Activated T-cell treated with anti-CD3 and anti-CD28 coated beads, Interleukin-2, amount 50 U/mL, for 24 hours (primary cell): ENCODE measurements at places on chromosomes 5 and 9.

GRCh38 chr9:117412006-117412715 is 2.7 kb downstream of the ASTN2 start:
- no peak for DNase-seq

- DNase-seq, result no peak
These were observed 85.1 kb upstream of the RAI14 start for GRCh38 chr5:34570721-34571676.

GRCh38 chr9:133786371-133786753 is 48.2 kb upstream of the SARDH start:
- no peak for DNase-seq

DNA sequence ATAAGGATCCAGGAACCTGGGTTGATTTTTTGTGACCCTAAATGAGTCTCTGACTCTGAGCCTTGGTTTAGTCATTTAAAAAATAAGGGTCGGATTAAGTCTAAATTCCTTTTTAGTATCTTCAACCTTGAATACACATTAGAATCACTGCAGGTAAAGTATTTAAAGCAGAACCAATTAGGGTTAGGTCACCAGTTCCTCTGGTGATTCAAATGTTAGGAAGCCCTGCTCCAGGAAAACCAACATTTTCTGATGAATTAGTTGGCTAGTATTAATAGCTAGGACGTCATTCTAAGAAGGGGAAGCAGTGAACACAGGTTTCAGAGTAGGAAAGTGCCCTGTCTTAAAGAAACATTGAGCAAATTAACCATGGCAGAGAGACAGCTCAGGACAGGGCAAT is 31.4 kb upstream of the BRINP1 start:
- DNase-seq, result no peak

DNA sequence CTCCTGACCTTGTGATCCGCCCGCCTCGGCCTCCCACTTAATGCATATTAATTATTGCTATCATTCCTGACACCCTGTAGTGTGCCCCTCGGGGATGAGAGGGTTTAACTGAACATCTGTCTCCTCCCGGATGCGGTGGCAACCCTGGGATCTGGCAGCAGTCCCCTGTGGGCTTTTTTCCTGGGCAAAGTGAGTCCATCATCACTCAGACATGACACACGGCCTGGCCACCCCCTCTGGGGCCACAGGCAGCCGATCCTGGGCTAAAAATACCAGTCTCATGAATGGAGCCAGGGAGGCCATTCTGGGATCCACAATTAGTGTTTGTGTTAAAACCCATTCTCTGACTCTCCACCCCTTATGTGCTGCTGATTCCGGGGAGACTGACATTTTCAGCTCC is 161.2 kb downstream of the RGS3 start:
- DNase-seq, result peak; percentile 13

DNA sequence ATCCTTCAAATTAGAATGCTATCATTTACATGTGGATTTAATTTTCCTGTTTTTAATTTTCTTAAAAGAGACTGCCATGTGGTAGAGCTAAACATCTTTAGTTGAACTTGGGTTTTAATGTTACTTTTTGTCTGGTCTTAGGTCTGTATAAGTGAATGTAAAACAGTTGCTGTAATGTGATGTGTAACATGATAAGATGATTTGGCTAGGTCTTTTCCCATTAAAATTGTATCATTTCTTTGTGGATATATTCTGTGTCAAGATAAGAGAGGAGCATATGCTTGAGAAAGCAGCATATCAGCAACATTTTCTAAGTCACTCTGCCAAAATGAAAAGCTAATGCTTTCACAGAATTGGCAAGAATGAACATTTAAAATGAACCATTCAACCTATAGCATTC is 18.5 kb downstream of the TMEM167A start:
- DNase-seq, result no peak

DNA sequence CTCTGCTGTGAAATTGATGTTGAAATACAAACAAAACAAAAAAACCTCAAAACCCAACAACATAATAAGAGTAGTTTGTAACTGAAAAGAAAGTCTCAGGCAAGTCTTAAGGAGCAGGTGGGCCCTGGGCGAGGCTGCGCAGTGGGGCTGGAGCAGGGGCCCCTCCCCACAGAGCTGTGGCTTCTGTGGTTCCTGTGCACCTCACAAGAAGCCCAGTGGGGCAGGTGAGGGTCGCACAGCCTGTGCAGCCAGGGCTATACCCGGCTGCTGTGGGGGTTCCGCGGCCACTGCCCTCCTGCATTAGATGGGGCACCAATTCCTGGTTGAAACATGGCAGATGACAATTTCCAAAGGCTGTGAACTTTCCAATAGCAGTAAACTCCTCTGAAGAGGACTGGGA is 75.3 kb downstream of the TRIO start:
- DNase-seq, result no peak

DNA sequence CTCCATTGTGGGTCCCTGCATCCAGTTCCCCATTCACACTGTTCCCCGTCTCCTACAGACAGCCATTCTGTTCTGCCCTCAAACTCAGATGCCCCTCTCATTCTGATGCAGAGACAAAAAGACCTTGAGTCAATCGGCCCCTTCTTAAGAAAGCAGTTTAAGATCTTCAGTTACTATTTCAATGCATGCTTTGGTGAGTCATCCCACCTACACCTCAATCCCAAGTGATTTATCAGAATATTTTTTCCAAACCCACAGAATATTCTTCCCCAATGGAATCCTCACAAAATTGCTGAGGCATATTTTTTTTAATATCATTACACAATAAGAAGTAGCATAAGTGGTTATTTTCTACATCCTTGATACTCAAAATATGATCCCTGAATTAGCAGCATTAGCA is 92.4 kb upstream of the SLC1A1 start:
- DNase-seq, result no peak

DNA sequence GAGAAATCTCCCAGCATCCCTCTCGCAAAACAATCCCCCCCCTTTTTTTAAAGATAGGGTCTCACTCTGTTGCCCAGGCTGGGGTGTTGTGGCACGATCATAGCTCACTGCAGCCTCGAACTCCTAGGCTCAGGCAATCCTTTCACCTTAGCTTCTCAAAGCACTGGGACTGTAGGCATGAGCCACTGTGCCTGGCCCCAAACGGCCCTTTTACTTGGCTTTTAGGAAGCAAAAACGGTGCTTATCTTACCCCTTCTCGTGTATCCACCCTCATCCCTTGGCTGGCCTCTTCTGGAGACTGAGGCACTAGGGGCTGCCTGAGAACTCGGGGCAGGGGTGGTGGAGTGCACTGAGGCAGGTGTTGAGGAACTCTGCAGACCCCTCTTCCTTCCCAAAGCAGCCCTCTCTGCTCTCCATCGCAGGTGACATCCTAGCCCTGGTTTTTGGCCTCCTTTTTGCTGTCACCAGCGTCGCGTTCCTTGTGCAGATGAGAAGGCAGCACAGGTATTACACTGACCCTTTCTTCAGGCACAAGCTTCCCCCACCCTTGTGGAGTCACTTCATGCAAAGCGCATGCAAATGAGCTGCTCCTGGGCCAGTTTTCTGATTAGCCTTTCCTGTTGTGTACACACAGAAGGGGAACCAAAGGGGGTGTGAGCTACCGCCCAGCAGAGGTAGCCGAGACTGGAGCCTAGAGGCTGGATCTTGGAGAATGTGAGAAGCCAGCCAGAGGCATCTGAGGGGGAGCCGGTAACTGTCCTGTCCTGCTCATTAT is 6.8 kb downstream of the CA9 start:
- no peak for DNase-seq

GRCh38 chr5:133341296-133341695 is 271.0 kb downstream of the FSTL4 start:
- DNase-seq, result peak; percentile 15

DNA sequence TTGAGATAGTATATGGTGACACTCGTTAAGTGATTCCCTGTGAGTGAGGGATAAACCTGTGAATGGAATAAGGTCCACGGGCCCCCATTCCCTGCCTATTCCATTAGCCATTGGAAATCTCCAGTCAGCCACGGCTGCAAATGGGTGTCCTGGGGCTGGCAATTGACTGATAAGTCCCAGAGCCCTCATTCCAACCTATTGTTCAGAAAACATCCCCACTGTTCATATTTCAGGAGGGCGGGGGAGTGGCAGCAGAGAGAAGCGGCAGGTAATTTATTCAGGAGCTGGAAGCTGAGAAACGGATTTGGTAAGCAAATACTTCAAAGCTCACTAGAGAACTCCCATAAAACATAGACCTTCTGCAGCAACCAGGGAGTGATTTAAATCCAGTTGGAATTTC is 42.0 kb downstream of the TMEM174 start:
- no peak for DNase-seq

GRCh38 chr5:110754181-110754580 is 15.4 kb downstream of the SLC25A46 start:
- DNase-seq, result no peak

GRCh38 chr5:74326571-74327338 is 313.8 kb downstream of the ENC1 start:
- peak; percentile 50 for DNase-seq

DNA sequence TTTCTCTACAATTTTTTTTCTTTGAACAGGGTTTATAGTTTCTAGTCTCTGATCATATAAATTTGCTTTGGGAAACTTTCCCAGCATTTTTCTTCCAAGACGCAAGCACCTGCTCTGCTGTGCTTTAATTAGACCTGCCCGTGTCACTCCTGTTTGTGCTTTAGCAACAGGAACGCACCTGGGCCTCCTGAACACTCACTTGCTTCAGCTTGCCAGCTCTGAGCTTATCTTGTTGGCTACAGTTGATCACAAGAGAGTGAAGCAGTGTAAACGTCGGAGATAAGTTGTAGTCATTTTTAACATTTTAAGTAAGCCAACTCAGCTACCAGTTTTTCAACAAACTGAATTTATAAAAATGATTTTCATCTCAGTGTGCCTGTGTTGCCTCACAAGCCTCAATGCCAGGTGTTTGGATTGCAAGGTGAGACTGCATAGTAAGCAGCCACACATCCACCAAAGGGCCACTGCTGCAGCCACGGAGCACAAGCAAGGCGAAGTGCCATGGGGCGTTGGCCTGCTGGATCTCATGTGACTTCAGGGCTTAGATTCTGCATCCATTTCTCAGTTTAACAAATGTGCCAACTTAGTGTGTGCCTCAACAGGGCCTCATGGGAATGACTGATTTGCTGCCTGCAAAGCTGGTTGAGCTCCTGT is 166.9 kb downstream of the TRIO start:
- no peak for DNase-seq

GRCh38 chr5:173228107-173228506 is 6.9 kb downstream of the NKX2-5 start:
- no peak for DNase-seq

- no peak for DNase-seq
These were observed 1075.9 kb downstream of the NR2F1-AS1 start for GRCh38 chr5:92505145-92505544.
